ENCODE measurements at places on chromosomes 12 and 14. TPM values are rescaled to one million over a fixed set of nuclear protein-coding genes. Genes with fewer than 3 reads are reported as not detected.

Gene KLHL42
- 18.5 TPM for total RNA-seq

Gene TAS2R7
- not detected for total RNA-seq

Gene TAS2R43
- 1.8 TPM for total RNA-seq

GRCh38 chr14:65033181-65033580, 46.5 kb downstream of the FNTB start:
- DNase-seq = no peak
- H3K27ac ChIP-seq = no peak overlapping the region
- no peaks in the 10 kb centered on the region for H3K27me3 ChIP-seq
- no peak overlapping the region for H3K4me3 ChIP-seq
- H3K36me3 ChIP-seq = peaks cover 10% of the 10 kb centered on the region
- H3K4me1 ChIP-seq = no peaks in the 10 kb centered on the region
